Small intestine (tissue), 16 donors: ENCODE measurements at places on chromosomes 2 and 18. TPM values are rescaled to one million over a fixed set of nuclear protein-coding genes. Genes with fewer than 3 reads are reported as not detected.
A peak's percentile ranks its signal among the peaks of the same experiment; 100 is the strongest.

- DNase-seq = peak; percentile 38
Observed at GRCh38 chr18:58316396-58317342, 272.6 kb downstream of the NEDD4L start.

- DNase-seq = no peak
Observed at GRCh38 chr2:174924061-174924693, 81.0 kb downstream of the CHN1 start.

Gene STK25
- 175 TPM for polyA plus RNA-seq

DNA sequence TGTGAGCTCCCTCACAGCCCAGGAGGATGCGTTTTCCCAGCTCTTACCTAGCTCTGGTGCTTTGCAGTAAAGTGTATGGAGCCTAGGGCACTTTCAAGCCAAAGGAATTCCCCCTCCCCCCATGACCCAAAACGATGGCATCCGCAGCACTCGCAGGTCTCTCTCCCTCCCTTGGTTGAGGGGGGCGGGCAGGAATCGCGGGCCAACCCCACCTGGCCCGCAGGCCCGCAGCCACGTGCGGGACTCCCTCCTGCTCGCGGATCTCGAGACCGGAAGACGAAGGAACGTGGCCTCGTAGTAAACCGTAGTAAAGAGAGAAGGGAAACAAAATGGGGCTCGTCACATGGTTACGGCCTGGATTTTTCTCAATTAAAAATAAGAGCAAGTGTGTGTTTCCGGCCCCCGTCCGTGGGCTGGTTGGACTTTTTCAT is 8.5 kb downstream of the IRS1 start:
- no peak for DNase-seq

DNA sequence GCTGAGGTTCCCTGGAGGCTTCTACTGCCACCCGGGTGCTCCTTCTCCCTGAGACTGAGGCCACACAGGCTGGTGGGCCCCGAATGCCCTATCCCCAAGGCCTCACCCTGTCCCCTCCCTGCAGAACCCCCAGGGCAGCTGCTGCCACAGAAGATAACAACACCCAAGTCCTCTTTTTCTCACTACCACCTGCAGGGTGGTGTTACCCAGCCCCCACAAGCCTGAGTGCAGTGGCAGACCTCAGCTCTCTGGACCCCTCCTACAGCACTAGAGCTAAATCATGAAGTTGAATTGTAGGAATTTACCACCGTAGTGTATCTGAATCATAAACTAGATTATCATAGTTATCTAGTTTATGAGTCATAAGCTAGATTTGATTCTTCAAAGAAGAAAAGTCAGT is 7.3 kb upstream of the CENPA start:
- no peak for DNase-seq

Gene ZNF804A
- polyA plus RNA-seq = 1.9 TPM

GRCh38 chr2:238446371-238446770 is 19.6 kb downstream of the ASB1 start:
- DNase-seq = no peak

DNA sequence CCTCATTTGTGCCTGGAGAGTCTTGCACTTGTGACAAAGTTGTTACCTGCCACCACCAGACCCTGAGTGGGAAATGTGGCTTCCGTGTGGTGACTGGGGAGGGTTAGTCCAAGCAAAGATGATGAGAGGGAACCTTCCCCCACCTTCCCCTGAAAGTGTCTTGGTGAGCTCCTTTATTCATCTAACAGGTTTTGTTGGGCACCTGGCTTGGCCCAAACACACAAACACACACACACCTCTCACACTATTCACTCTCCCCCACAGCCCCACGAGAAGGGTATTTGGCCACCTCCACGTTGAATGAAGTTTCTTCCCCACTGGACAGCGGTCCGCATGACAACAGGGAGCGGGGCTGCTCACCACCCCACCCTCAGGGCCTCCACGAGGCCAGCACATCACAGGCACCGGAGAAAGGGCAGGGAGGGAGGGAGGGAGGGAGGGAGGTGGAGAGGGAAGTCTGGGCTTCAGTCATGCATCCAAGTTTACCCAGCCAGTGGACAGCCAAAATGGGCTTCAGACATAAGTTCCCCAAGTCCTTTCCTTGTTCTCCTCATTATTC is 1.4 kb downstream of the CIB4 start:
- DNase-seq = no peak

Gene SLC14A1
- not detected for polyA plus RNA-seq

- no peak for DNase-seq
Observed at GRCh38 chr2:24708537-24709152, 84.5 kb downstream of the PTRHD1 start.

- DNase-seq = no peak
Observed at GRCh38 chr2:228763379-228763981, 507.6 kb downstream of the PID1 start.

Gene LDAH
- polyA plus RNA-seq = 32.1 TPM

Gene TBR1
- polyA plus RNA-seq = not detected

Gene SLC38A11
- polyA plus RNA-seq = 0.22 TPM

GRCh38 chr18:13220361-13220991 is 1.9 kb downstream of the LDLRAD4 start:
- no peak for DNase-seq

Gene ALLC
- not detected for polyA plus RNA-seq

DNA sequence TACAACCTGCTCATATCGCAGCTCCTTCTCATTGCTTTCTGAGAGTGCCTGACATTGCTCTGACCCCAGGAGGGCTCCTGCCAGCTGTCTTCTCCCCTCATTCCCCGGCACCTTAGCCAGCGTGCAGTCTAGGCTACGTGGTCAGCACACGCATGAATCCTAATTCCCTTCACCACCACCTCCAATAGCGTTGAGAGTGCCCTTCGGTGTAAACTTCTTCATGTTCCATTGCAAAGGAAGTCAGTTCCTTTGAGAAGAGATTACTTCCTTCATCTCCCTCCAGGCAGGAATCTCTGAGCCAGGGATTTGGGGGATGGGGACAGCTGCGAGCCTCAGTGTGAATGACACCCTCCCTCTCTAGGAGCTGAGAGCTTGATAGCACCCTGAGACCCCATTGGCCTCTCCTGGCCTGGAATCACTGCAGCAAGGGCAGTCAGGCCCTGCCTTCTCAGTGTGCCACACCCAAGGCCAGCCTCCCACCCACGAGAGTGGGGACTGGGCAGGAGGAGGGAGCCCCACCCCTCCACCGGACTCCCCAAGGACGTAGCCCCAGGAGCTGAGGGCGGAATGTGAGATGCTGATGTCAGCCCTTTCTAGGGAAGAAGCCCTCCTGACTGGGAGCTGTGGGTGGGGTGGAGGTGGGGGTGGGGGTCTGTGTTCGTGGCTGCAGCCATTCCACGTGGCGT is 53.4 kb downstream of the SLC66A2 start:
- DNase-seq = no peak

- DNase-seq = no peak
Observed at GRCh38 chr2:219844401-219845091, 217.1 kb downstream of the SLC4A3 start.
